ENCODE measurements at places on chromosomes 3 and 15.

DNA sequence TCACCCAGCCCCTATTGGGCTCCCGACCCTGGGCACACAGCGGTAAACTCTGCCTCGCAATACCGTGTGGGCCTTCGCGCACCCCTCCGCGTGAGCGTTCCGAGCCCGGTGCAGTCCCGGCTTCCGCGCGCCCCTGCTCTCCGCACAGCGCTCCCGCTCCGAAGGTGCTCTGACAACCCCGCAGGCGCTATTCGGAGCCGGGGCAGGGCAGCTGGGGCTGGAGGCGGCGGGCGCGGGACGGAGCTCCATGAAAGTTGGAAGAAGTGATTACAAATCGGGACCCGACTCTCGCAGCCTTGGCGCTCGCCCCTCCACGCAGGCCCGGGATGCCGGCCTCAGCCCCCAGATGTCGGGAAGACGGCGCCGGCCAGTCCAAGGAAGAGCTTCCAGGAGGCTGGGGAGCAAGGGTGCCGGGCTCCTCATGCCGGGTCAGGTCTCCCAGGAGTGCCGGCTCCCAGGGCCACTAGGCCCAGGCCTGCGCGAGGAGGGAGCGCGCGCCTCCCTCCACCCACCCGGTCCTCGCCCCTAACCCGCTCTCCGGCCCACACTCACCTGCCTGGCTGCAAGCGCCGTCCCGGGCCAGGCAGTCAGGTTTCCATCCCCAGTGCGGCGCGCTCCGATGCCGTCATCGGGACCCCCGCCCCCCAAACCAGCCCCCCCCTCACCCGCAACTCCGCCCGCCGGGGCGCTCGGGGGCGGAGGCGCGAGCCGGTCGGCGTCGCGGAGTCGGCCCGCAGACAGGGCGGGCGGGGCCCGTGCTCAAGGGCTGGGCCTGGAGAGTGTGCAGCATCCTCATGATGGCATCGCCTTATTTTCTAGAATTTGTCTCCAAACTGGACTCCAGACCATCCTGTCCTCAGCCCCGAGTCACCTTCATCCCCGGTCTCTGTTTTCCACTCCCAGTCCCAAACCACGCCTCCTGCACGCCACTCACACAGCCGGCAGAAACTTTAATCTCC, at the start of gene KIF7:
TSS of gene KIF7 (minus strand) at position 621 of the 959 bp plus-strand sequence. CDS start 2,537 bp downstream, outside the sequence.
- DNase-seq: no peak

DNA sequence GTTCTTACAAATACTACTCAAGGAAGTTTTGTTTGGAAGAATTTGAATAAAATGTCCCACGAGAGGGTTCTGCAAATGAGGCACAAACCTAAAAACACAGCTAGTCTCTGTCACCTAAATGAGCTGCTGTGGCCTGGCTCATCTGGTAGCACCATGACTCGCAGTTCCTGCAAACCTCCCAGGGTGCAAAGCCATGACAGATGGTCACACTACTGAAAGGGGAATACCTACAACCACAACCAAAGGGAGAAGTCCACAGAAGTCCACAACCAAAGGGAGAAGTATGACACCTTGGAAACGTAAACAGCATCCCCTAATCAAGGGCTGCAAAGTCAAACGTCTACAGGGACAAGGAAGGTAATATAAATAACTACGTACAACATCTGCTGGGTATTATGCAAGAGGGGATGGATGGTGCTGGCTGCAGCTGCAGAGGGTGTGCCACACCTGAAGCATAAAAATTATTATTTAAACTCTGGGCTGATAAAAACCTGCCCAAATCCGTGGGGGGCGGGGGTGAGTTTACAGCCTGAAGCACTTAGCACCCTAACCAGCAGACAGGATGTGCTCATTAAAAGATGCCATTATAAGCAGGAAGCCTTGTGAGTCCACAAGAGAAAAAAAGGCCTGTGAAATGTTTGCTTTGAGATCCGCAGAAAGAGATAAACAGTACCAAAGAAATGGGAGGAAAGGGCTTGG, 184.0 kb downstream of the MAGI1 start:
- DNase-seq: no peak

GRCh38 chr3:24492971-24493551, 1.6 kb downstream of the THRB start:
- DNase-seq: no peak

GRCh38 chr3:118943597-118943996, 91.0 kb downstream of the IGSF11 start:
- DNase-seq: no peak

DNA sequence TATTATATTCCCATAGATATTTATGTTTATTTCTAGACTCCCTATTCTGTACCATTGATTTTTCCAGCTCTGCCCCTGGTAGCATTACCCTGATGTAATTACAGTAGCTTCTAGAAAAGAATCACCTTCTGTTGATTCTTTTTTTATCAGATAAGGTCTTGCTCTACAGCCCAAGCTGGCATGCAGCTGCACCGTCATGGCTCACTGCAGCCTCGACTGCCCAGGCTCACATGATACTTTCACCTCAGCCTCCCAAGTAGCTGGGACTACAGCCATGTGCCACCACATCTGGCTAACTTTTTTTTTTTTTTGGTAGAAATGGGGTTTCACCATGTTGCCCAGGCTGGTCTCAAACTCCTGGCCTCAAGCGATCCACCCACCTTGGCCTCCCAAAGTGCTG, 41.8 kb downstream of the SLC24A1 start:
- no peak for DNase-seq

GRCh38 chr3:8529738-8530525, 28.3 kb downstream of the LMCD1 start:
- no peak for DNase-seq

- DNase-seq: no peak
Measured at GRCh38 chr15:33865416-33865815, 102.9 kb upstream of the CHRM5 start.

DNA sequence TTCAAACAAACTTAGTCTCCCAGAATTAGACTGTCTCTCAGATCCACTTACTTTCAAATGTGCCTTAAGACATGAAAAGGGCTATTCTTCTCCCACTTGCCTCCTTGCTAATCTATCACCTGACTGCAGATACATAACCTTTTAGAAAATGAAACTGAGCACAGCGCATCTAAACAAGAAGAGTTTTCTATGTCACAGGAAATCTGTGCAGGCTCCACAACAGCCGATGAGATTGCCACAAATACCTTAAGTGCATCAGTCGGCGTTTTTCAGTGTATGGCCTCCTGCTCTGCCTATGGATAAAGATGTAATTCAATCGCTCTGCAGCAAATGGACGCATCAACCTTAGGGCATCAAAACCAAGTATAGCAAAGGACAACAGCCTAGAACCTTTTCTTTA, 544.2 kb downstream of the FOXP1 start:
- DNase-seq: no peak

GRCh38 chr3:82044930-82045705, 283.7 kb upstream of the GBE1 start:
- DNase-seq: no peak

DNA sequence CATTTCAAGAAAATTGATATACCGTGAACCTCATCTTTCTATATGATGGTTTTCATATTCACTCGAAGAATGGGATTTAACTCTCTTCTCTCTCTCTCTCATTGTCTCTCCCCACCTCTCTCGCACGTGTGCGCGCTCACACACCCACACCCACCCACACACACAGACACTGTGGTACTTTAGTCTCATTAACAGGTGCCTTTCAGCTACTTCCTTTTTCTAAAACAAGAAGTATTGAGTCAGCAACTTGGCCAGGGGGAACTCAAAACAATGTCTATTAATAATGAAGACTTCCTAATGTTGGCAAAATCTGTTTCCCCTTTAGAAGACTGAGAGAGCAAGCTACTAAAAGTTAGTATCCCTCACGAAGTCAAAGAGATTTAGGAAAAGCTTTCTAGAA, 150.7 kb downstream of the TMCO5A start:
- no peak for DNase-seq

DNA sequence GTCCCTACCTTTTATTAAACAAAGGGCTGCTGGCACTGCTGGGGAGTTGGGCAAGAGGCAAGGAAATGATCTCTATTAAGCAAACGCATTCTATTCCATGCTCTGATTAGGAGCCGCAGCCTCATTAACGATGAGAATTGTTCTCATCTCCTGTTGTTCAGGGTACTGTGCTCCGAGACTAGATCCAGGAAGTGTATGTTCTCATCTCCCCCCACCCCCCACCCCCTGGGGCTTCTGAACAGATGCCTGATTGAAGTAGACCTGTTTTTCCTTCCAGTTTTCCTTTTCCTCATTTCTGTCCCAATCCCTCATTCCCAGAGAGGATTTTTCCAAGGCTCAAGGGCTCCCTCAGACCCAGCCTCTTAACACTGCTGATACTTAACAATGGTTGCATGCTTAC, 81.6 kb upstream of the FEZF2 start:
- no peak for DNase-seq

DNA sequence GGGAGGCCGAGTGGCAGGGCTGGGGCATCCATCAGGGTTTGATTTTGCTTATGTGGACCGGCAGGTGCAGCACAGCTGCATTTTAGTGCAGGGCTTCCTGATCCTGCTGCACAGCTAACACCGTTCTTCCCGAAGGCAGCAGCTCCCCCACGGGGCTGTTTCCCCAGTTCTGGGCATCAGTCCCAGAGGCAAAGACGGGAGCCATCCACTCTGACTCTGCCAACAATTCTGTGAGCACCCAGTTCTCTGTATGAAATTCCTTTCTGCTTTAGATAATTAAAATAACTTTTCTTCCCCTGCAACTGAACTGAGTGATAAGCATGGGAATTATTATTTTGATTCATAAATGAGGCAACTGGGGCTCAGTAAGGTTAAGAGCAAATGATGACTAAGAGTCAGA, 262.9 kb upstream of the ATP10A start:
- DNase-seq: no peak

DNA sequence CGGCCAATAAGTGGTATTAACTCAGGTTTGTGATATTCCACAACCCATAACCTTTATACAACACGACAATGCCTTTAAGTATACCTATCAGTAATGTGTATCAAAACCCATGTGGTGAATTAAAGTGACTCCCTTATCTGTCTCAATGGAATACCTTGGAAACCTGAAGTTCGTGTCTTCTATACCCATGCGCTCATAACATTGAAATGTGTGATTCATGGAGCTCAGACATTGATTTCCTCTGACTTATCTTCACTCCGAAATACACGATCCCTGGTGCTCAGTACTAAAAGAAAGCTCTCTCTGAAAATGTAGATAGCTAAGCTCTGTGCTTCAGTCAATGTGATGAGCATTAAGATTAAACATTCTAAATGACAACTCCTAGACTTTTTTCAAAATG, 140.3 kb downstream of the TBC1D5 start:
- DNase-seq: no peak

GRCh38 chr3:124048967-124049798, 57.3 kb upstream of the ROPN1 start:
- DNase-seq: no peak

GRCh38 chr3:17743658-17743995, 1.2 kb upstream of the TBC1D5 start:
- no peak for DNase-seq

DNA sequence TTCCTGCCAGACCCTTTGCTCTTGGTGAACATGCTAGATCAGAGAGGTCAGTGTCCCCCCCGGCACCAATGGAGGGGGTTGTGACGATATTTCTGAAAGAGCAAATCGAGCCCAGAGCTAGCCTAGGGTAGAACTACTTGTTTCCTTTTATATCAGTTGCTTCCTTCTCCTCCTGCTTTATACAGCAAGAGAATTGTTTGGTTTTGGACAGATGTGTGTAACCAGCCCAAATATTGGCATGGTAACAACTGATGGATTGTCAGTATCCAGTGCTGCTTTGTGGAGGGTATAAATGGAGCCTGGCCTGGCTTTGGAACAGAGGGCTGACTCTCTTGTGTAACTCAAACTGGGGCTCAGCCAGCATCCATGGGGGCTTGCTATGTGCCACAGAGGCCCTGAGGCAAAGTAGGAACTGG, 27.2 kb downstream of the SNX1 start:
- no peak for DNase-seq

- DNase-seq: no peak
Measured at GRCh38 chr15:67717776-67718175, 107.5 kb upstream of the SKOR1 start.

DNA sequence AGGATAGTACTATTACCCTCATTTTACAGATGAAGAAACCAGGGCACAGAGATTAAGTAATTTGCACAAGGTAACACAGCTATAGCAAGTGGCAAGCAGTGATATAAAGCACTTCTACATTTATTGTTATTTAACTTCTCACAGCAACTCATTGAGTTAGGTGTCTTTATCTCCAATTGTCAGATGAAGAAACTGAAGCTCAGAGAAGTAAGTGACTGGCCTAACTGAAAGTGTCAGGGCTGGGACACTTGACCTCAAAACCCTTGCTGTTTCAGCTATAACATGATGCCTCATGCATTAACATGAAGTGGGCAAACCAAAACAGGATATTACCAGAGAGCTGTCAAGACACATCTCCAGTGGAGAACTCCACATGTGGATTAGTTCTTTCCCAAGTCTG, 65.8 kb upstream of the LEKR1 start:
- DNase-seq: no peak

GRCh38 chr15:94282269-94283250, 51.2 kb downstream of the MCTP2 start:
- DNase-seq: no peak

DNA sequence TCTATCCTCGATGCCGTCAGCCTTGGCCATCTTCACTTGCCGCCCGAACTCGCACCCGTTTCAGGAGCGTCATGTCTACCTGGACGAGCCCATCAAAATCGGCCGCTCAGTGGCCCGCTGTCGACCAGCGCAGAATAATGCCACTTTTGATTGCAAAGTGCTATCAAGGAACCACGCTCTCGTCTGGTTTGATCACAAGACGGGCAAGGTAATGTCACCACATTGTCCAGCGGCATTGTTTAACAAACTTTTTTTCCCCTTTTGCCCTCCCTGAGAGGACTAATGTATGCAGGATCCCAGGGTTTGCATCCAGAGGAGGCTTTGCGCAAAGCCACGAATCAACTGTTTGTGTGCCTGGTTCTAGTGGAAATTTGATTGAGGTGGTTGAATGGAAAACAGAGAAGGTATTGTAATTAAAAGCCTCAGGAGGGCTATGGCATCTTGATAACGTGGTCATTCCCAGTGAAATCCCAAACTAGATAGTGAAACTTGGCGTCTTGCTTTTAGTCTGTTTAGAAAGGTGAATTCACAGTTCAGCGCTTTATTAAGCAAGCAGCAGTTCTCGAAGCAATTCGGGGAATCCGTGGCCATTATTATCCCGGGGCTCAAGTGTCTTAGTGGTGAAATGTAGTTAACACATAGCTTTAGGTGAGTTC, 1.7 kb downstream of the SLMAP start:
- no peak for DNase-seq

GRCh38 chr15:62951481-62951880, 91.1 kb upstream of the TPM1 start:
- no peak for DNase-seq

Measured in activated T-helper 1 cell treated with anti-CD3 and anti-CD28 coated beads, Interleukin-2, amount 50 U/mL, for 16 hours (primary cell).